ENCODE measurements at places on chromosomes 5 and 9.

- no peaks in the 10 kb centered on the region for H3K36me3 ChIP-seq
- no peaks in the 10 kb centered on the region for H3K4me1 ChIP-seq
- no peak for DNase-seq
- H3K27me3 ChIP-seq = no peaks in the 10 kb centered on the region
Observed at GRCh38 chr9:100669968-100670367, 92.1 kb downstream of the CAVIN4 start.

DNA sequence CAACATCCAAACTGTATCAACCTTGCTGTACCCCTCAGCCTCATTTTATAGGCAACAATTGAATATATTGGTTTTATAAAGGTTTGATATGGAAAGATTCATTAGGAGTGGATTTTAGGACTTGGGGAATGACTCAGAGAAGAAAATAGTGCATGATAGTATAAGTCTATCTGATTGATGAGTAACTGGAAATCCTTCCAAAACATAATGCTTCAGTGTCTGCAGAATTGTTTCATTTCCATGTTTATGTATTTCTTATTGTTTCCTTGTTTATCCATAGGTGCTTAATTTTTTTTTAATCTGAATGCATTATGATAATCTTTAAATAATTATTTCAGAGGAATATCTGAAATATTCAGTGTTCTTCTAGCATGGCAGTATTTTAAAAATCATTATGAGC is 12.6 kb downstream of the JAK2 start:
- DNase-seq = no peak
- no peaks in the 10 kb centered on the region for H3K27me3 ChIP-seq
- no peaks in the 10 kb centered on the region for H3K4me1 ChIP-seq
- peaks cover 16% of the 10 kb centered on the region for H3K36me3 ChIP-seq
- no peak overlapping the region for H3K27ac ChIP-seq

GRCh38 chr5:177592010-177592834 is at the start of gene TMED9:
Gene TMED9 (plus strand): TSS chr5:177592203. CDS start chr5:177592215, 12 bp downstream.
- peaks cover 15% of the 10 kb centered on the region for H3K4me1 ChIP-seq
- H3K4me3 ChIP-seq = peak within 1 kb of the TSS; percentile 87

GRCh38 chr5:50886657-50887345 is 220.4 kb downstream of the PARP8 start:
- no peaks in the 10 kb centered on the region for H3K4me1 ChIP-seq
- no peak for DNase-seq
- no peak overlapping the region for H3K27ac ChIP-seq
- H3K36me3 ChIP-seq = no peaks in the 10 kb centered on the region

GRCh38 chr9:16553869-16554540 is 316.5 kb downstream of the BNC2 start:
- DNase-seq = no peak
- H3K4me1 ChIP-seq = no peaks in the 10 kb centered on the region
- H3K4me3 ChIP-seq = no peak overlapping the region
- H3K27me3 ChIP-seq = no peaks in the 10 kb centered on the region
- no peaks in the 10 kb centered on the region for H3K36me3 ChIP-seq

DNA sequence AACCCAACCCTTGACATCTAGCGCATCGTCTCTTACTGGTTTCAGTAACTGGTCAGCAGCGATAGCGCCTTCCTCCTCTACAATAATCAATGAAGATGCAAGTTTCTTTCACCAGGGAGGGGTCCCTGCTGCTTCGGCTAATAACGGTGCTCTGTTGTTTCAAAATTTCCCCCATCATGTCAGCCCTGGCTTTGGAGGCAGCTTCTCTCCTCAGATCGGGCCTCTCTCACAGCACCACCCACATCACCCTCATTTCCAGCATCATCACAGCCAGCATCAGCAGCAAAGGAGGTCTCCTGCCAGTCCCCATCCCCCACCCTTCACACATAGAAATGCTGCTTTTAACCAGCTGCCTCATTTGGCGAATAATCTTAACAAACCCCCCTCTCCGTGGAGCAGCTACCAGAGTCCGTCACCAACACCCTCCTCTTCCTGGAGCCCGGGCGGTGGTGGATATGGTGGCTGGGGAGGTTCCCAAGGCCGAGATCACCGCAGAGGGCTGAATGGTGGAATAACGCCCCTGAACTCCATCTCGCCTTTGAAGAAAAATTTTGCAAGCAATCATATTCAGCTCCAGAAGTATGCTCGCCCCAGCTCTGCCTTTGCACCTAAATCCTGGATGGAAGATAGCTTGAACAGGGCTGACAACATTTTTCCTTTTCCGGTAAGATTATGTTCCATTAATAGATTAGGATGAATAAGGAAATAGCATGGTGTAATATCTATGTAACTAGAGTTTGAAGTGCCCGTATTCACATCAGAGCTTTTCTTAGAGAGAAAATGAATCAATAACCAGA is 2.2 kb downstream of the CPEB4 start:
- H3K4me3 ChIP-seq = peak overlapping the region; percentile 86
- peak overlapping the region; percentile 90 for H3K27ac ChIP-seq
- H3K36me3 ChIP-seq = no peaks in the 10 kb centered on the region
- no peak for DNase-seq
- H3K27me3 ChIP-seq = no peaks in the 10 kb centered on the region

- no peaks in the 10 kb centered on the region for H3K4me1 ChIP-seq
- H3K4me3 ChIP-seq = no peak overlapping the region
- H3K27me3 ChIP-seq = no peaks in the 10 kb centered on the region
- no peak for DNase-seq
- H3K36me3 ChIP-seq = no peaks in the 10 kb centered on the region
- no peak overlapping the region for H3K27ac ChIP-seq
Observed at GRCh38 chr9:88187631-88188030, 49.4 kb upstream of the SPATA31C2 start.

GRCh38 chr5:179455320-179455719 is 95.0 kb upstream of the RUFY1 start:
- no peaks in the 10 kb centered on the region for H3K36me3 ChIP-seq
- H3K4me1 ChIP-seq = no peaks in the 10 kb centered on the region
- DNase-seq = no peak
- no peaks in the 10 kb centered on the region for H3K27me3 ChIP-seq

GRCh38 chr9:134600371-134600770 is 41.2 kb upstream of the COL5A1 start:
- H3K4me1 ChIP-seq = peaks cover 2% of the 10 kb centered on the region
- no peak overlapping the region for H3K27ac ChIP-seq
- no peak overlapping the region for H3K4me3 ChIP-seq

DNA sequence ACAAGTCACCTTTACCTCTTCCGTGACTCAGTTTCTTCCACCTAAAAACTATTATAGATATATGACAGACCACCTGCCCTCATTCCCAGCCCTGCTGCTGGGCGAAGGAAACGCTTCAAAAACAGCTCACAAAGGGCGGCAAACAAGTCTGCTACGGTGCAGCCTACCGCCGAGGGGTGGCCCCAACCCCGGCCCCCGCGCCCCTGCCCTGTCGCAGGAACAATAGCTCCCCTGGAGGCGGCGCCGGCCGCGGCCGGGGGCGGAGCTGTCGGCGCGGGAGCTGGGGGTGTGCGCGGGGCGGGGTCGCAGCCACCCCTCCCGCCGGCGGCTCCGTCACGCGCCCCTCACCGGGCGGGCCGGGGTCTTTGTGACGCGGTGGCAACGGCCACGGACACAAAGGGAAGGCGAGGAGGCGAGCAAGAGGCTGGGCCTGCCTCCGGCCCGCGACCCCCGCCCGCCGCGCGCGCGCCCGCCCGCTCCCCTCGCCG is at the start of gene TMEFF1:
Gene TMEFF1 (plus strand): TSS at position 362 of the 488 bp plus-strand sequence. CDS start 396 bp downstream, outside the sequence.
- no peaks in the 10 kb centered on the region for H3K27me3 ChIP-seq
- H3K4me3 ChIP-seq = peak within 1 kb of the TSS; percentile 90
- DNase-seq = no peak
- no peaks in the 10 kb centered on the region for H3K36me3 ChIP-seq
- peaks cover 5% of the 10 kb centered on the region for H3K4me1 ChIP-seq
- H3K27ac ChIP-seq = no peak within 1 kb of the TSS

All from ascending aorta (tissue), 2 donors.